ENCODE measurements at places on chromosomes 1 and 21. TPM values are rescaled to one million over a fixed set of nuclear protein-coding genes. Genes with fewer than 3 reads are reported as not detected.

GRCh38 chr1:55214212-55214933, 791 bp downstream of the USP24 start:
- no peak for DNase-seq

KRTAP7-1 gene
- not detected for total RNA-seq

NME7 gene
- 22.8 TPM for total RNA-seq

GRCh38 chr1:39404876-39405275, 86.6 kb upstream of the BMP8A start:
- no peak for DNase-seq

DNA sequence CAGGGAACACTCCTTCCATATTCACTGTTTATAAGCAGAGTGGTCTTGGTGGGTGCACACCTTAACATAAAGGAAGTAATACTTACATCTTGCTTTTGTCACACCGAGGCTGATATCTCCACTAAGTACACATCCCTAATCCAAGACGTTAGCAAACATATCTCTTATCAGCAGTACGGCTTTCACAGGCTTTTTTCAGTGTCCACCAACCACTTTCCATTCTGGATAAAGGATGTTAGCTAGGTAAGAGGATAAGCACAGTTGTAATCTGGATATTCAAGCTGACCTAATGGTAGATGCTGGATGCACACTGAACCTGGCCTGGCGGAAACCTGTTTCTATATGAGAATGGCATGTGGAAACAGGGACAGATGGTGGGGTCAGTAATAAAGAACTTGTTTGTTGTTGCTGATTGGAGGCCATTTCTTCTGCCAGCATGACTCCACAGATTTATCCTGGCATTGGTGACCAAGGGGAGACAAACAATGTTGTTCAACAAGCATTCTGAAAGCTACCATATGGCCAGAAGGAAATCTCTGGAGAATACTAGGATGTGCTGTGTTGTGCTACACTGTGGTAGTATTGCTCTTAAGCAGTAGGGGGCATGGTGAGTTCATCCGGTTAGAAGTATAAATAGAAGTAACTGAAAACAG, 416.4 kb downstream of the PTBP2 start:
- no peak for DNase-seq

- no peak for DNase-seq
Measured at GRCh38 chr1:207009182-207009850, 23.2 kb downstream of the C1orf116 start.

- no peak for DNase-seq
Measured at GRCh38 chr1:71647513-71648300, 566.9 kb upstream of the ZRANB2 start.

GRCh38 chr21:41682719-41683179, 84.1 kb downstream of the RIPK4 start:
- DNase-seq: no peak

- DNase-seq: no peak
Measured at GRCh38 chr1:8367571-8368194, 49.8 kb downstream of the SLC45A1 start.

All from urinary bladder (tissue), 4 donors.